Vagina (tissue), 2 donors: ENCODE measurements at places on chromosomes 6 and 20.
A peak's percentile ranks its signal among the peaks of the same experiment; 100 is the strongest.

DNA sequence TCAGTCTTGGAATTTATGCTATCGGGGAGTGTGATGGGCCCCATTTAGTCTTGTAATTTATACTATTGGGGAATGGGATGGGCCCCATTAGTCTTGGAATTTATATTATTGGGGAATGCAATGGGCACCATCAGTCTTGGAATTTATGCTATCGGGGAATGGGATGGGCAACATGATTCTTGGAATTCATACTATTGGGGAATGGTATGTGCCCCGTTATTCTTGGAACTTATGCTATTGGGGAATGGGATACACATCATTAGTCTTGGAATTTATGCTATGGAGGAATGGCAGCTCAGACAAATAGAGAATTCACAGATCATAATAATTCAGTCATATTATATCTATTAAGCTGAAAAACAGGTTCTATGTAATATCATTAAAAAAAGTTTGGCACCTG is 300.3 kb downstream of the SMOC2 start:
- no peak for DNase-seq

DNA sequence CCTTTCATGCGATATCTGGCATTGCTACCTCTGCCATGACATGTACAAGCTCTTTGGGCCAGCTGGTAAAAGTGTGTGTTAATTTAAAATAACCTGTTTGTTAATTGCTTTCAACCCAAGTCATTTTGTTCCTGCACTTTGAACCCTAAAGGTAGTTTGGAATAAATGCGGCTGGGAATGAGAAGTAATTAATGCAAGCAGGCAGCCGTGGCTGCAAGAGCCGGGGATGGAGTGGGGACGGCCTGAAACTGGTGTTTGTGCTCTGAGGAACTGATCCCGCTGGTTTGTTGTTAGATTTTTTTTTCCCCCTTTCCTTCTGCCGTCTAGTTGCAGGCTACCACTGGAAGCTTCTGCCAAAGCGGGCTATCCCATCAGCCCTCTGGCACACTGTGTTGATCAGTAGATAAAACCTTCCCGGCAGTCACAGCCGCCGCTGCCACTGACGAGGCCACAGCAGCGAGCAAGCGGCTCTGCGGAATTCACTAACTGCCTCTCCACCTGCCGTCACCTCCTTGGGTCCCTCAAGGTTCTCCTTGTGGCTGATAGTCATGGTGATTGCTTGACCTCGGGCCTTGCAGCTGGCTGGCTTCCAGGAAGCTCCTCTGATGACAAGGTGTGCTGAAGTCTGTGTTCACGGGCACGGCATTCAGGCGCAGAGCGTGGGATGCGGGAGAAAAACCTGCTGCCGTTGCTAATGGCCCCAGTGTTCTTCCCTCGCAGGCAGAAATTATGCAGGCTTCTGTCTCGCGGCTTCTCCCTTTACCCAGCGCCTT is 315.9 kb downstream of the TFAP2A start:
- DNase-seq, result no peak

DNA sequence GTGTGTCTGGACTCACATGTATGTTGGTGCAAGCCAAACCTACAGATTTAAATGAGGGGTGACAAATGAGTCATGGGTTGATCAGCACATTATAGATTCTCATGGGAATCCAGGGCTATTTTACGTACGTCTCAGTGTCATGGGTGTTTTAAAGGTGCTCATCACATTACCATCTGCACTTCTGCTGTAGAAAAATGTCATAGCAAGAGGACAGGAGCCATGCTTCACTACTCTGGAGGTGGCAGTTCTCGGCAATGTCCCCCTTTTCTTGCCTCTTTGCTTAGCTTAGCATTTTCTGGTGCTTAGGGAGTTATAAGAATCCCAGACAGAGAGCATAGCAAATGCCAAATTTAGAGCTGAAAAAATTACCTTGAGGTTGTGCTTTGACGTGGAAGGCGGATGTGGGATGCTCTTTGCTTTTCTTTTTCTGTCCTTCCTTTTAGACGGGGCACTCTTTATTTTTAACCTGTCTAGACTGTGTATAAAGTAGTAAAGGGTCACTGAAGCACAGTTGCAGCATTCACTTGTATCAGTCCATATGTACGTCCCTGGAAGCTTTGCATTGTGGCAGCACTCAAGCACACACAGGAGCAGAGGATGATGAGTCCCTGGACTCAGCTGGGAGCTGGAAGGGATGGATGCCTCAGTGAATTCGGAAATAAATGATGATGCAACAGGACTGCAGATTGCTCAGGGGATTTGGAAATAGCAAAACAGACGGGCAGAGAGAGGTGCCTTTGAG is 139.7 kb downstream of the SYNDIG1 start:
- no peak for DNase-seq

- DNase-seq, result no peak
Observed at GRCh38 chr6:470051-470900, 78.7 kb downstream of the IRF4 start.

DNA sequence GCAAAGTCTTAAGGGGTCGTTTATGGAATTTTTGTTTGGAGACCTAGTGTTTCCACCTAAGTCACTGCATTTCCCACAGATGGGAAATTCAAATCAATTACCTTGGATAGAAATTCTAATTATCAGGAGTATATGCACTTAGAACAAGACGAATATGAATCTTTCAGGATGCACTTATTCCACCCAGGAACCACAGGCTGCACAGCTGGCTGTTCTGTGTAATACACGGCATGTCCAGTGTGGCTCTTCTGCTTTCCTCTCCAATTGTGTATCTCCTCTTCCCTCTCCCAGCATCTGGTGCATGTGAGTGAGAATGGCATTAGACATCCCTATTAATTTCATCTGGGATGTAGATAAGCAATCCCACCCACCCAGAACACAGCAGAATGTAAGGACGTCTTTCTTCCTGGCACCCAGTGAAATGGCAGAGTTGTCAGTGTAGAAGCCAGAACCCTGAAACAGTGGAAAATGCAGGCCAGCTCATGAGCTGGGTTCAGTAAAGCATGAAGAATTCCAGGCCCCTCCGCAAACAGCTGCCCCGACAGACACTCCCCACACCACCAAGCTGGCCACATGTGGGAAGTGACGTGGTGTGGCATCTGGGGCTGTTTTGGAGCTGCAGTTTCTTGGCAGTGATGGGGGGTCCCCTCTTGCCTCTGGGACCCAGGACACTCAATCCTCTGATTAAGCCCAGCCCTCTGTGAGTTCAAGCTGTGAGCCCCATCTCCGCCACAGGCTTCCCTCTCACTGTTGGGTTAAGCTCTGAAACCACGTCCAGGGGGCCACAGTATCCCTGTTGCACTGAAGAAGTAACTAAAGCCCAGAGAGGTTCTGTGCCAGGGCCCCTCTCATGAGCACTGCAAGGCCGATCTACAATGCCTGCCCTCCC is 180.1 kb upstream of the CST7 start:
- DNase-seq, result no peak

GRCh38 chr6:1868561-1869261 is 259.0 kb downstream of the FOXC1 start:
- DNase-seq, result no peak

DNA sequence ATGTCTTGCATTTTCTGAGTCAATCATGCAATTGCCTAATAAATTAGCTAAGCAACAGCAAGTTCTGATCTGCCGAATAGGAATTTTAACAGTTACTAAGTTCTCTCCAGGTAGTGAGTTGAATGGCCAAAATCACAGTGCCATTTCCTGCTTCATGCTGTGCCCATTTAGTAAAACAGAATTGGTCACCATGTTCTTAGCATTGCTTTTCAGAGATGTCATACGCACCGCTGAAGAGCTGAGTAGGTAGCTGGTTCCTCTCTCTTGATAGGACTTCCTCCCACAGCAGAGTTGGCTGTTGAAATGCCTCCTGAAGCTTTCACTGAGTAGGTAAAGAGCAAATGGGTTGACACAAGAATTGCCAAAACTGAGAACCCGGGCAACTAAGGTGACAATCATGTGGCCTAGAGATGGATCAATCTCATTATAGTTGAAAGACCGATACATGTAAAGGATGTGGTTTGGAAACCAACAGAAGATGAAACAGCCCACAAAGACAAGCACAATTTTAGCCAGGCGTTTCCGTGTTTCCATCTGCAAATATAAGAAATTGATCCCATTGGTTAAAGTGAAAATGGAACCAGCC is 57.1 kb upstream of the GJE1 start:
- DNase-seq, result no peak

DNA sequence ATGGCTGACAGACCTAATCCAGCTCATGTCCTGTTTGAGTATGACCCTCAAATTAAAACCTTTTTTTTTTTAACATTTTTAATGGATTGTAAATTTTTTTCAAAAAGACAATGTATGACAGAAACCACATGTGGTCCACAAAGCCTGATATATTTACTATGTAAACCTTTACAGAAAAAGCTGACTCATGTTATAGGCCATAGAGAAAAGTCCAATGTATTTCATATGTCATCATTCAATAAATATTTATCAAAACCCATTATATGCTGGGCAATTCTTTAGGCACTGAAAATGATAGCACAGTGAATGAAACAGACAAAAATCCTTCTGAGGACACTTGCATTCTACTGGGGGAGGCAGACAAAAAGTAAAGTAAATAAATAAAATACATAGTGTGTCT is 826.2 kb upstream of the FLRT3 start:
- no peak for DNase-seq

DNA sequence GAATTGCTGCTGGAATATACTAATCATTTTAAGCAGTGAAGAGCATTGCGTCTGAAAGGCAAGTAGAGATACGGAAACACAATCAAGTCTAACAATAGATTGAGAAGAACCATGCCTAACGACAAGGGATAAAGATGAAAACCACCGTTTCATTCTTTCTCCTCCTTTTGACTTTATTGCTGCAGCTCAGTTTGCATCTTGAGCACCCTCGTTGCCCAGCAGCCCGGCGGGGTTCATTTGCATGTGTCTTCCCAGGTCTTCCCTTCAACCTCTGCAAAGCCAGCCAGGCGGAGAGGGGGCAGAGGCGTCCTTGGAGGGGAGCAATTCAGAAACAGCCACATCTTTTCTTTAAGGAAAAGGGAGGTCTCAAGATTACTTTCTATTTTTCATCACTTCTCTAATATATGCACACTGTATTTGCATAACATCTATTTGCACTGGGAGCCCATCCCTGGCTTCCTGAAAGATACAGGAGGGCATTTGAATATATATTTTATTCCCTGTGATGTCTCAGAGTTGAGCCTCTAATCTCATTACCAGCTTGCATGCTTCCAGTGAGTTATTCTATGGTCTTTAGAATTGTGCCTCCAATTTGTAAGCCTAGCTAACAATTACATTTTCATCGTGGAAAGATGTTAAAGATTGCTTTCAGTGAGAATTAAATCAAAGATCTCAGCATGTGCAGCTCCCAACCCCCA is 18.7 kb upstream of the PXDC1 start:
- DNase-seq, result peak; percentile 54

DNA sequence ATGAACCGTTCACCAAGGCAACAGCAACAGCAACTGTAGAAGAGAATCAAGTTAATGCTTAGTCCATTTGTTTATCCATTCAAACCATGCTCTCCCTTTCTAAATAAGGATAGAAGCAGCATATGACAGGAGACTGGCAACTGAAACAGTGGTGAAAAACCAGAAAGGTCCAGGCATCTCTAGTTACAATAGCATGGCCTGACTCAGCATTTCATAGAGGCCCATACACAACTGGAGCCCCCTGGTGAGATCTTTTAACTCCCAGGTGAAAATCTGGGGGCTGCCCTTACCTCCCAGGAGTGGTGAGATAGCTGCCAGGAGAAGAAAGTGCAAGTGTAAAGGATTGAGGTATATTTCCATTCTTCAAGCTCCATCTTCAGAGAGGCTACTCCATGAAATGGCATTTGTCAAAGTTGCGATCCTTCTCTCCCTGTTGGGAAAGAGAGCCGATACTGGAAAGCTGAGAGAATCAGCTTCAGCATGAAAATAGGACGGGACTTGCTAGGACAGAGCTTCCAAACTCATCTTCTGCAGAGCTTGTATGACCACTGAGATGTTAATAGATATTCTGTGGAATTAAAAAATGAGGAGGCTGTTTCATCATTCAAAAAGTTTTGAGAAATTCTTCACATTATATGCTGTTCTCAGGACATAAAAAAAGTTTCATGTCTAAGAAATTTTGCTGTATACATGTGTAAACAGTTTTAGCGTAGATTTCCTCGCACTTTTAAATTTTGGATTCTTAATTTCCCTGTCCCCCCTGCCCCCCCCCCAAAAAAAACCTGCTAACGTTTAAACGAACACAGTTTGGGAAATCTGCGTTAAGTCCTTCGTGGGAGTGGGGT is 10.9 kb upstream of the SLC2A12 start:
- no peak for DNase-seq

DNA sequence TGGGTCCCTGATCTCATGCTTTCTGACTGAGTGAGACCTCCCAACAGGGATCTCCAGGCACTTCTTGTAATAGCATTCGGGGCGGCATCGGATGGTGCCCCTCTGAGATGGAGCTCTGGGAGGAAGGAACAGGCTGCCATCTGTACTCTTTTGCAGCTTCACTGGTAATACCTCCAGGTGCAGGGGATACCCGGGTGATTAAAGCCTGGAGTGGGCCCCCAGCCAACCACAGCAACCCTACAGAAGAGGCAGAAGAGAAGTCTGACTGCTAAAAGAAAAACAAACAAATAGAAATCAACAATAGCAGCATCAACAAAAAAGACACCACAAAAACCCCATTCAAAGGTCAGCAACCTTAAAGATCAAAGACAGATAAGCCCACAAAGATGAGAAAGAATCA is 19.1 kb upstream of the PGK2 start:
- no peak for DNase-seq

DNA sequence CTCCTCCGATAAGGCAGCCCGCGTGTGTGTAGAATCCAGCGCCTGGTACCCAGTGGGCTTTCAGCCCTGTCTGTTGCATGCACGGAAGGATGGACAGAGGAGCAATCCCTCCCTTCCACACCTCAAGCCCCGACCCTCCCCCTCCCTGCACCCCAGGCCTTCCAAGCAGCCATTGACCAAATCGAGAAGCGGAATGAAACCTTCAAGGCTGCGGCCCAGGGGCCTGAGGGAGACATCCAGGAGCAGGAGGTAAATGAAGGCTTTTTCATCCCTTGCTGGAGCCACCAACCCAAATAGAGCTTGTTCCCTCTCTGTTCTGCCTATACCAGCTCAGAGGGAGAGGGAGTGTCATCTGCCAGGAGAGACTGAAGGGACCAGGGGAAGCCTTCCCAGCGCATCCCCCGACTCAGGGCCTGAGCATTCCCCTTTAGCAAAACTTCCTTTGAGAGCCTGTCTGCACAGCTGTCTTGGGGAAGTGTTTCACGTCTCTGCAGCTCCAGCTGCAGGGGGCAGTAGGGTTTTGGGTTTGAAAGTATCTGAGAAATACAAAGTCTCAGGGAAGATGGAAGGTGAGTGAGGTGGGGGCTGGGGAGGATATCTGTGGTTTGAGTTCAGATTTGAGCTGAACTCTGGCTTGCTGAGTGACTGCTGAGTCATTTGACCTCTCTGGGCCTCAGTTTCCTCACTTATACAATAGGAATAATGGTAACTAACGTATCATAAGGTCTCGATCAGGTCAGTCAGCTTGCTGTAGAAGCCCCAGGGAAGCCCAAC is 16.1 kb downstream of the FGD2 start:
- DNase-seq, result no peak

GRCh38 chr6:149433881-149434280 is 33.8 kb downstream of the SUMO4 start:
- no peak for DNase-seq

GRCh38 chr6:108275976-108276375 is 15.1 kb upstream of the SNX3 start:
- DNase-seq, result no peak
